ENCODE measurements at places on chromosomes 13 and 19.

GRCh38 chr13:57507752-57508463 lies 123.6 kb upstream of the PCDH17 start:
- DNase-seq = no peak

GRCh38 chr13:103388839-103389238 lies 322.6 kb upstream of the SLC10A2 start:
- DNase-seq = no peak

DNA sequence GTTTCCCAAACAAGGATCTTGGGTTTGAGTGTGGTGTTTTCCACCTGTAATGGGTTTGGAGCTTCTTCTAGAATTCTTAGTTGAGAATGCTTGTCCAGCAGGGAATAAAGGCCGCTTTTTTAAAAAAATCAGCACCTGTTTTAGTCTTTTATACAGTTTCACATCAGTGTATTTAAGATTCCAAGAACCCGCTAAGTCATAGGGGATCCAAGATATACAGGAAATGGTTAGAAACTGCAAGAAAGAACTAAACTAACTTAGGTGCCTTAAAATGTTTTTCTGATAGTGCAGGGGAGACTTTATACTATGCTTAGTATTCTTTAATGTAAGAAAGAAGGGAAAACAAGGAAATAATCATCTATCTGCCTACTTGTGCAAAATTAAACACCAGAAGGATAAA lies 74.7 kb downstream of the C13orf42 start:
- no peak for DNase-seq

DNA sequence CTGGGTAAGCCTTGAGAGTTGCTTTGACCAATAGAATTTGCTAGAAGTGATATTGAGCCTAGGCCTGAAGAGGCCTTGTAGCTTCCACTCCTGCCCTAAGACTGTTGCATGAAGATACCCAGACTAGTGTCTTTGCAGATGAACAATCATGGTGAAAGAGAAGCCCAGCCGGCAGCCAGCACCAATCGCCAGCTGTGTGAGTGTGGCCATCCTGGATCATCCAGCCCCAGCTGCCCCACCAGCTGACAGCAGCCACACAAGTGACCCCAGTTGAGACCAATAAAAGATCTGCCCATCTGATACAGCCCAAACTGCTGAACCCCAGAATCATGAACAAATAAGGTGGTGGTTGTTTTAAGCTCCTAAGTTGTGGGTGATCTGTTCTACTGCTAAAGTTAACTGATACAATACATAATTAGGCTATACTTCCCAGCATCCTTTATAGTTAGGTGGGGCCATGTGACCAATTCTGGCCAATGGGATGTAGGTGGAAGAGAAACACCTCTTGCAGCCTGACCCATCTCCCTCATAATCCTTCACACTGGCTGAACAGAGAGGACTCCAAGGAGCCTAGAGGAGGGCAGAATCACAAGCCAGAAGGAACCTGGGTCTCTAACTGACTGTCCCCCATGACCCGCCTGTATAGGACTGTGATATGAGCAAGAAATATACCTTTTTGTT lies 9.4 kb upstream of the ZNF428 start:
- DNase-seq = no peak

DNA sequence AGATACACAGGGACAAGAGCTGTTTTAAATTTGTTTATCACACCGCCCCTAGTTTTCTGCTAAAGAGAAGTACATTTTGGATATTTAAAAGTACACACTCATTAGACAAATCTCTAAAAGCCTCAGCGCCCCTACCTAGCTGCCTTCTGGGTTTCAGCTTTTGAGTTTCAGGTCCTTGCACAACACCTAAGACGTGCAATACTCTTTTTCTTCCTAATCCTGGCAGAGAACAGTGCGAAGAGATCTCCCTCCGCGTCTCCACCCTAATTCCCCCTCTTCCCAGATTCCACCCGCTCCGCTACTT lies 421 bp upstream of the KLF5 start:
- DNase-seq = no peak

GRCh38 chr13:93744886-93745285 lies 518.3 kb downstream of the GPC6 start:
- DNase-seq = no peak

DNA sequence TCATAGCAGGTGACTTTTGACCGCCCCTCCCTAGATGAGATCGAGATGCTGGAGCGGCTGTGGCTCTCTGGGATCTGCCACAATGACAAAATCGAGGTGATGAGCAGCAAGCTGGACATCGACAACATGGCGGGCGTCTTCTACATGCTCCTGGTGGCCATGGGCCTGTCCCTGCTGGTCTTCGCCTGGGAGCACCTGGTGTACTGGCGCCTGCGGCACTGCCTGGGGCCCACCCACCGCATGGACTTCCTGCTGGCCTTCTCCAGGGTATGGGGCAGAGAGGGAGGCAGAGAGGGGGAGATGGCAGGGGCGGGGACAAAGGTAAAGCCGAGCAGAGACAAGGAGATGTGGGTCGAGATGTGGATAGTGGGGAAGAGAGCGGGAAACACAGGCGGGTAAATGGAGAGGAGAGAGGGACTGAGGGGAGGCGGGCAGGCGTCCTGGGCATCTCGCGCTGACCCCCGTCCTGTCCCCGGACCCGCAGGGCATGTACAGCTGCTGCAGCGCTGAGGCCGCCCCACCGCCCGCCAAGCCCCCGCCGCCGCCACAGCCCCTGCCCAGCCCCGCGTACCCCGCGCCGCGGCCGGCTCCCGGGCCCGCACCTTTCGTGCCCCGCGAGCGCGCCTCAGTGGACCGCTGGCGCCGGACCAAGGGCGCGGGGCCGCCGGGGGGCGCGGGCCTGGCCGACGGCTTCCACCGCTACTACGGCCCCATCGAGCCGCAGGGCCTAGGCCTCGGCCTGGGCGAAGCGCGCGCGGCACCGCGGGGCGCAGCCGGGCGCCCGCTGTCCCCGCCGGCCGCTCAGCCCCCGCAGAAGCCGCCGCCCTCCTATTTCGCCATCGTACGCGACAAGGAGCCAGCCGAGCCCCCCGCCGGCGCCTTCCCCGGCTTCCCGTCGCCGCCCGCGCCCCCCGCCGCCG lies 3.4 kb upstream of the GRWD1 start:
- DNase-seq = no peak

DNA sequence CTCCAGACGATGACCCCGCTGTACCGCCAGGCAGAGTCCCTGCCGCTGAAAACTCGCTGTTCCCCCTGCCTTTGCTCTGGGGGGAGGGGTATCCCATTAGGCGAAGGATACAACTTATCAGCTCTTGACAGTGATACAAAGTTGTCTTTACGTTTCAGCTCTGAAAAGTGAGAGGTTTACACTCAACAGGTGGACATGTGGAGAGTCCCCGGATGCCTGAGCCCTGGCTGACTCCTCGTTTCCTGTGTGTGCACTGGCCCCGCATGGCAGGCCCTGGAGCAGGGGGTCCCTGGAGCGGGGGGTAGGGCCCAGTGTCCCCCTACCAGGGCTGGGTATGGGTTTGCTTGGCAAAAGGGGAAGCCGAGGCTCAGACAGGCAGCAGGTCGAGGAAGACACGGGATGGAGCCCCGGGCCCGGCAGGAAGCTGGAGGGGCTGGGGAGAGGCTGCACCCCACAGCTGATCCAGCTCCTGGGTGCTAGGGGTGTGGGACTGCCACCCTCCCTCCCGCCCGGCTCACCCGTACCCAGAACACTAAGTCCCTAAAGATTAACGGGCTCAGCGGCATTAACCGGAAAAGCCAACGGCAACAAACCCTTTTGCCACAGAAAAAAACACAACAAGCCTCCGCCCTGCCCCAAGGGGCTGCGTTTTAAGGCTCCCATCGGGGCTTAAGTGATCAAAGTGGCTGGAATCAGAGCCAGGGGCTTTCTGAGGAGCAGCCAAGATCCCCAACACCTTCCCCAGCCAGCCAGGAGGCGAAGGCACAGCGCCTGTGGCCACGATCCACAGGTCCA lies 5.6 kb downstream of the TCF3 start:
- no peak for DNase-seq

- DNase-seq = no peak
Observed at GRCh38 chr13:67821606-67822005, 591.5 kb upstream of the PCDH9 start.

GRCh38 chr13:110509971-110510786 lies 51.3 kb downstream of the RAB20 start:
- DNase-seq = no peak
